ENCODE measurements at places on chromosomes 6 and 20. TPM values are rescaled to one million over a fixed set of nuclear protein-coding genes. Genes with fewer than 3 reads are reported as not detected.

TSPO2 gene
- not detected for total RNA-seq

POU5F1 gene
- not detected for total RNA-seq

SRF gene
- total RNA-seq, result 31.4 TPM

RCAN2 gene
- total RNA-seq, result 5.7 TPM

HAO1 gene
- total RNA-seq, result not detected

DNA sequence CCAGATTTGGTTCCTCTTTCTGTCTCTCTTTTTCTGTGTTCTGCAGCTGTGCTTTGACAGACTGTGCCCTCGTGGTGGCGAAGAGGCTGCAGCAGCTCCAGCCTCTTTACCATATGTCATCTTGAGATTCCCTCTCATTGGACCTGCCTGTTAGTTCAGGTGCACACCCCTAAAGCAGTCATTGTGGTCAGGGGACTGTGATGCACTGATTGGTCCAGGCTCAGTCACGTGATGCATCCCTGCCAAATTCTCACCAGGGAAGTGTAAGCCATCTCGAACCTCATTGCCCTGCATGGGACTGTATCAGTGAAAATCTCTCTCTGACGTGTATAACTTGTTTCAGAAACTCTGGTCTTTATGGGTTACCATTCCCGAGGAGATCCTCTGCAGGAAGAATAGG is 160.3 kb downstream of the EYA2 start:
- no peak for DNase-seq

DNA sequence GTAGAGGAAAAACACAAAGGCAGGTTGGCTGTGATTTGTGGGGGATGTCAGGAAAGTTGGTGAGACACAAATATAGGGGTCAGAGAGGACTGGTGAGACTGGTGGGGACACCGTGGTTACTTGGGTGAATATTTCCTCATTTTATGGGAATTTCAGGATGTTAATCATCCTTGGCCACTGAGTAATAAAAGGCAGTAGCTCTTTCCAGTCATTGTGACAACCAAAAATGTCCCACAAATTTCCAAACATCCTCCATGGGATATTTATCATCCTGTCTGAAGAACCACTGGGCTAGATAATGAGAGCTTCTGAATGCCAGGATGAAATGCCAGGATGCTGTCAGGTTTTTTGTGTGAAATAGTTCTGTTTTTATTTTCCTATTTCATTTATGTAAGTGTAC is 374.1 kb downstream of the CD109 start:
- no peak for DNase-seq

DNA sequence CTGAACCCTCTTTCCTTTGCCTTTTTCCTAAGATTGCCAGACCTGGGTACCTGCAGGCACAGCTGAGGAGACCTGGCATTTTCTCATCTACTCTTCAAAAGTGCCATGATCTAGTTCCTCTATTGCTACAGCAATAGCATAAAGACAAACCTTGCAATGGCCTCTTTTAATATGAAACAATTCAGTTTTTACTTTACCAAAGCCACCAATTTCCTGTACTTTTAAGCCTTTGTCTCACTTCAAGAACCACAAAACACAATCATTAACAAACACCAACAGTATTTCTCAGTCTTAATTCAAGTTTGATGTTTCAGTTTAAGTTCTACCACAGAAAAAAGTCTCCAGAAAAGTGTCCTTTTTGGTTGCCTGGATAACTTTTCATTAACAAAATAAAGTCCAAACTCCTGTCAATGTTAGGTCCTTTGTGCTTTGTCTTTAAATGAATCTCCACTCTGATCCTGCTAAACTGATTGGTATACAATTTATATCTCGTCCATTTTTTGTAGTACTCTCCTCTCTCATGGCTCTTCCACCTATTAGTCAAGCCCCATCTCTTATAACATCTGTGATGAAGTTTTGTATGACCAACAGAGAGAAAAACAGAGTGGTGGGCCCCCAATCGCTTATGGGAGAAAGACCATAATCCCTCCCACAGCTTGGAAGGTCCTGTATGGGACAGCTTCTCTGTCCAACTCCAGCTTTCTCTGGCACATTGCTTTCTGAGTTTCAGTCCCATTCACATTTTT is 50.5 kb upstream of the THEMIS start:
- DNase-seq, result no peak

GRCh38 chr20:33648396-33649004 is 13.6 kb upstream of the C20orf144 start:
- no peak for DNase-seq

DNA sequence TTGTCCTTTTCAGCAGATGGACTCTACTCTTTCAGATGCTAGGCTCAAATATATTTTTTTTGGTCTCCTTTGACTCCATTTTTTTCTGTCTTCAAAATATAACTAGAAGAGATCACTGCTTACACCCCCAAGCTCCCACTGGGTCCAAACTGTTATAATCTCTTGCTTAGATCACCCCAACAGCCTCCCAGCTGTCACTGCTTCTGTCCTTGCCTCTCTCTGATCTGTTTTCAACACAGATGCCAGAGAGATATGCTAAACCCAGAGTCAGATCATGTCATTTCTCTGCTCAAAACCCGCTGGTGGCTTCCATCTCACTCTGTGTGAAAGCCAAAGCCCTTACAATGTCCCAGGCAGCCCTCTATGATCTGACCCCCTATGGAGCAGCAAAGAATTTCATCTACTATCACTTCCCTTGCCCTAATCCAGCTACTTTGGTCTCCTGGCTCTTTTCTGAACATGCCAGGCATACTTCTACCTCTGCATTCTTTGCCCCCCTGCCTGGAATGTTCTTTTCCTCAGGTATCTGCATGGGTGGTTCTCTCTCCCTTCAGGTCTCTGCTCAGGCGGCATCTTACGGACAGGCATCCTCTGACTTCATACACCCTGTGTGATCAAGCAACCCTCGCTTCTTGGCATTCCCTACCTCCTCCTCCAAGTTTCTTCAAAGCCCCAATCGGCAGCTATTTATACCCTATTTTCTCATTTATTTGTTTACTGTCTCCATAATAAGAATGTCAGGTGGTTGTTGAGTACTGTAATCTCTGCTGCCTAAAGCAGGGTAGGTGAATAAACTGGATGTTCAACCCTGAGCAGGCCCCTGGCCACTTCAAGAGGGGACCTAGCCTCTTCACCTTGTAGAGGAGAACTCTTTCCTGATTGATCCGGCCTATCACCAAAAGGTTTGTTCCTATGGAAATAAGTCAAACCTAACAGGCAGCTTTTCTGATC is 43.6 kb upstream of the SLC4A11 start:
- DNase-seq, result no peak

- DNase-seq, result no peak
Measured at GRCh38 chr6:132816660-132817059, 2.3 kb downstream of the RPS12 start.

GRCh38 chr20:25245461-25245860 is 2.4 kb upstream of the PYGB start:
- no peak for DNase-seq

- DNase-seq, result no peak
Measured at GRCh38 chr6:33425668-33426577, 6.1 kb downstream of the SYNGAP1 start.

DNA sequence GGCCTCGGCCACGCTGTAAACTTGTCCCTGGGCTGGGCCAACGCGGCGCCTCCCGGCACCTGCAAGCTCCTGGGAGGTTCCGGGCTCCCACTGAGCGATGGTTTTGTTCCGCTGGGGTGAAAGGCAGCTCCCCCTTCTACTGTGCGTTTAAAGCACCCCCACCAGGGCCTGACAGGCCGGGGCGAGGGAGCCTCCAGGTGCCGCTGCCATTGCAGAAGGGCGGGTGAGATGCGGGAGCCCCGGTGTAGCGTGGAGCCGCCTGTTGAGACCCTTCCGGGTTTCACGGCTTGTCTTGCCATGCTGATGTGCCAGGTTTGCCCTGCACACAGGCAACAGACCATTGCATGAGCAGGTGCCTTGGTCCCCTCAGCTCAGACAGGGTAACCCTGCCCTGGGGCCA is 2.9 kb downstream of the COL20A1 start:
- no peak for DNase-seq

GRCh38 chr6:73739096-73739495 is 43.1 kb downstream of the CD109 start:
- DNase-seq, result peak; percentile 72
